ENCODE measurements at places on chromosomes 1 and 21.

DNA sequence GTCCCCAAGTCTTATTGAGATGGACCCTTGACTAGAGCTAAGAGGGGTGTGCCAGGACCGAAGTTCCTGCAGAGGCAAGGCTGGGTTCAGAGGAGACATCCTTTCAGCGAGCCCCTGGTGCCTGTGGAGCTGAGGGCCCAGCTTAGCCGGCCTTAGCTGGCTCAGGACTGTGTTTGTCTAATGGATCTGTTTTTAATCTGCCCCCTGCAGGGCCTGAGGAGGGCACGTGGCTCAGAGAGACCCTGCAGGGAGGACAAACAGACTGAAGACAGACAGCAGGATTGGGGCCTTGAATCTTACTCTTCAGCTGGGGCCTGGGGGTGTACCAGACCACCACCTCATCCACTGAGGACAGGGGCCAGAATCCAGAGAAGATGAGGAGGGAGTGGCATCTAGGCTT is 1.6 kb downstream of the CRABP2 start:
- no peak for DNase-seq

GRCh38 chr1:229285440-229285839 is 14.5 kb downstream of the RAB4A start:
- DNase-seq = no peak

DNA sequence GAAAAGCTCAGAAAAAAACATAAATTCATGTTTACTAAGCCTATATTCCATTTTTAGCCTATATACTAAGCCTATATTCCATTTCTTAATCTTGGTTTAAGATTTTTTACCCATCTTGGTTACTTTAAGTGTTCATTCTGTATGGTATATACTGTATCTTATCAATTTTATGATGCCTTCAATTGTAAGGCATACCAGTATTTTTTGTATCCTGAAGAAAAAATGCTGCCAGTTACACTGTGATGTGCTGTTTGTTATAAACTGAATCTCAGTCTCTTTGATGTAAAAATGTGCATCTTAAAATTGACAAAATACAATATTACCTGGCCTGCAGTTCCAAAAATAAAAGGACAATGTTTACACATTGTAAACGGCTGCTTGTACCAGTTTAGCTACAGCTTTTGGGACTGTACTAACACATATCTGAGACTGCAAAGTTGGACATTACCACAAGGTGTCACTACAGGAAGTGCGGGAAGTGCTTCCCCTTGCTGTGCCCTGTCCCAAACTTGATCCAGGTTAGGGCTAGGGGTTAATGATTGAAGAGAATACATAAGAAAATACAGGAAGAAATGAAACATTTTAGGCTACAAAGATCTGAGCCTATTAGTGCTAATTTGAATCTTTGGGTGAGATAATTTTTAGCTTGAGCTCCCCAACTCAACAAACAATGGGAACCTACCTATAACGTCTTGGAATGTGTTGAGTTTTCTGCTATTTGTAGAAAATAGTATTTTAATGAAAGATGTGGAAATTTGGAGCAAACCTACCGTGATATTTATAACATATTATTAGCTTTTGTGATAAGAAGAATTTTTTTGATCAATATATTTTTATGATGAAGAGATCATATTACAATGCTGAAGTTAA is 108.9 kb downstream of the LBR start:
- peak; percentile 25 for DNase-seq

DNA sequence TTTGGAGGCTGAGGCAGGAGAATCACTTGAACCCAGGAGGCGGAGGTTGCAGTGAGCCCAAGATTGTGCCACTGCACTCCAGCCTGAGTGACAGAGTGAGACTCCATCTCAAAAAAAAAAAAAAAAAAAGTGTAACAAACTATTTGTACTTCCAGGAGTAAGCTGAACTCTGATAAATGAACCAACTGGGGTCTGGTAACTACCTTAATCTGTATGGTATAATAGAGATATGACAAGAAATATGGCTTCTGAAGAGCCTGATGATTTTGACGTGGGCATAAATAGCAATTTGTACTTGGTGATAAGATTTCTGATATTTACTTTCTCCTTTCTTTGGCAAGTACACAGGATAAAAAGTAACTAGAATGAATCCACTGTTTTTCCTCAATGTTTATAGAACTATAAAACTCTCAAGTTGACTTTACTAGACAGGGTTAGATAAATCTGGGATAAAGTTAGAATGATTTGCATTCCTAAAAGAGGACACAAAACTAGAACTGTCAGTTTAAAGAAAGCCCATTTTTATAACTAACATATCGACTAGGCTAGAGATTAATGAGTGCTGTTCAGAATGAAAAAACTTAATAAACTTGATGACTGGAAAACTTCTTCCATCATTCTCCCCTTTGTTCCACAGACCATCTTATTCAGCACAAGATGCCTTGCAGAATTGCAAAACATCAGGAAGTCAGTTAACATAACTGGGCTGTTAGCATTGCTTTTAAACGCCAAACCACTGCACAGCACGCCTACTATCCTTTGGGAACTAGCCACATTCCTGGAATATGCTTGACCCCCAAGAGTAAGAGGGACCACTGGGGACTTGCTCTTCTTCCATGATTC is 51.5 kb upstream of the EDARADD start:
- DNase-seq = no peak

GRCh38 chr1:10014016-10014415 is 17.0 kb downstream of the RBP7 start:
- no peak for DNase-seq

DNA sequence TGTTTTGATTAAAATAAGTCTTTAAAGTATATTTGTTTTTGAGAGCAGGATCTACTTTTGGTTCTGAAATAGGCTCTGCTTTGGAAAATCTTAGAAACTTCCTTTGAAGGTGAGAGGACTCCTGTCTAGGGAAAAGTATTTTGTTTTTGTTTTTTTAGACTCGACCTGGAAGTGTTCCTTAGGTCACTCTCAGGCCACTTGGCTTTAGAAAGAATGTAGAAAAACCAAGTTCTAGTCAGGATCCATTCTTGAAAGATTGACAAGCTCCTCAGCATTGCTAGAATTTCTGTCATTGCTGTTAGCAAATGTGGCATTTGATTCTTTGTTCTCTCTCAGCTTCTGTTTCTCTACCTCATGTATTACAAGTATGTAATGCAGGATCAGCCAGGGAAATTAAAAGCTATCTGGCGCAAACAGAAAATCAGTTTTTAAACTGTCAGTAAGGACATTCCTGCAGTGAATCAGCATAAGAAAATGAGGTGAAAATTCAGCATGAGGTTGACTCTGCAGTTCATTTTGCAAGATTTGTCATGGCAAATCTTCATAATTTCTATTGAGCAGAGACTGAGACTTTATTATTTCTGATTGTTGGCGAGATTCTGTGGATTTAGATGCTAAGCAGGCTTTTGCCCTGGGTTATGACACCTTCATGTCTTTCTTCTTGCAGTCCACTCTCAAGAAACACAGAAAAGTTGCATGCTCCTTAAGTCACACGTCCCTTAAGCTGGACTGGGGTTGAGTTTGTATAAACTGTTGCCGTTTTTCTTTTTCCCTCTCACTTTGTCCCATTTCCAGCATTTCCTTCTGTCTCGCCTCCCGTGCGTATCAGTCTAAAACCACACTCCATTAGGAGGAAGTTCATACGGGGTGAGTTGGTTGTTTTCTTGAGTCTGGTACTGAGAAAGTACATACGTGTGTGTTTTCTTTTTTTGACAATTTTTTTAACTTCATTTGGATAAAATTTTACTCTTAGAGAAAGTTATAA is 12.6 kb downstream of the NTPCR start:
- no peak for DNase-seq

GRCh38 chr1:108862017-108862610 is 5.2 kb upstream of the AKNAD1 start:
- no peak for DNase-seq

GRCh38 chr1:42937836-42938644 is 20.6 kb downstream of the SLC2A1 start:
- no peak for DNase-seq

GRCh38 chr1:21246905-21247642 is 43.2 kb downstream of the ECE1 start:
- DNase-seq = no peak

- DNase-seq = no peak
These were observed 241.9 kb downstream of the RWDD3 start for GRCh38 chr1:95475686-95476457.

DNA sequence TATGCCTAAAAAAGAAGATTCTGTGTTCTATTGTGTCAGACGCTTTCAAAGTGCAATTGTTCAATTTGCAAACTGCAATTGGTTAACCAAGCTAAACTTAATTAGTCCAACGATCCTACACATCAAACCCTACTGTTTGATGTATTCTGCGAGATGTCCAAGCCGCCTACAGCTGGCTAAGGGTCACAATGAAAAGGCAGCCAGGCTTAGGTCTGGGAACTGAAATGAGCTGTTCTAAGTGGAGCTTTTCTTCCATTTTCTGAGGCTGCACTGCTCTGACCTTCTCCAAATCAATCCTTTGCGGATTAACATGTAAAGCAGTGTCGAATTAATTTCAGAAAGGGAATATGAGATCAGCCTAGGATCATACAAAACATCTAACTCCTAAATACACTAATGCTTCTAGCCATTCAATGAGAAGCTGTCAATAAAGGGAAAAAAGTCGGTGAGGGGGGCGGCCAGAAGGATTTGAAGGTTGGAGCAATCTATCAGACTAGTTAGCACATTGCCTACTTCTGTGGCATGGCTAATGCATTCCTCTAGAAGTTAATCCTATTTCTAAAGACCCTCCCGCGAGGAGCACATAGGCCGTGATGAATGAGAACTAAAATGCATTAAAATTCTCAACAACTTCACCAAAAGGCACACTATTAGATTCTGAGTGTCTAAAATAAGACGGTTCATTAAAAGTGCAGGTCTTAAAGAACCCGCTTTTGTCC is 119.0 kb downstream of the SIM2 start:
- DNase-seq = no peak

DNA sequence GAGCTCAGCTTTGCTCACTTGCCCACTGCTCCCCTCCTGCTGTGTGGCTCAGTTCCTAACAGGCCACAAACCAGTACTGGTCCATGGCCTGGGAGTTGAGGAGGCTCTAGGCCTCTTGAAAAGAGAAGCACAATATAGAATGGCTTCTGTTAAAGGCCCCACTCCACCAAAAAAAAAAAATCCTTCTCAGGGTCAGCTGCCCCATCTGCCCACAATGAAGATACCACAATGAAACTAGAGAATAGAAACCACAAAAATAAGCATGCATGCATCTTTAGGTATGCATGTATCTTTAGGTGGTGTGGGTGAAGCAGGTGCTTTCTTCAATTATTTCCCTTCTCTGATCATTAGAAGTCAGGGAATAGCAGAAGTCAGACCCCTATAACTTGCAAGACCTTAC is 620.4 kb upstream of the BEND5 start:
- no peak for DNase-seq

DNA sequence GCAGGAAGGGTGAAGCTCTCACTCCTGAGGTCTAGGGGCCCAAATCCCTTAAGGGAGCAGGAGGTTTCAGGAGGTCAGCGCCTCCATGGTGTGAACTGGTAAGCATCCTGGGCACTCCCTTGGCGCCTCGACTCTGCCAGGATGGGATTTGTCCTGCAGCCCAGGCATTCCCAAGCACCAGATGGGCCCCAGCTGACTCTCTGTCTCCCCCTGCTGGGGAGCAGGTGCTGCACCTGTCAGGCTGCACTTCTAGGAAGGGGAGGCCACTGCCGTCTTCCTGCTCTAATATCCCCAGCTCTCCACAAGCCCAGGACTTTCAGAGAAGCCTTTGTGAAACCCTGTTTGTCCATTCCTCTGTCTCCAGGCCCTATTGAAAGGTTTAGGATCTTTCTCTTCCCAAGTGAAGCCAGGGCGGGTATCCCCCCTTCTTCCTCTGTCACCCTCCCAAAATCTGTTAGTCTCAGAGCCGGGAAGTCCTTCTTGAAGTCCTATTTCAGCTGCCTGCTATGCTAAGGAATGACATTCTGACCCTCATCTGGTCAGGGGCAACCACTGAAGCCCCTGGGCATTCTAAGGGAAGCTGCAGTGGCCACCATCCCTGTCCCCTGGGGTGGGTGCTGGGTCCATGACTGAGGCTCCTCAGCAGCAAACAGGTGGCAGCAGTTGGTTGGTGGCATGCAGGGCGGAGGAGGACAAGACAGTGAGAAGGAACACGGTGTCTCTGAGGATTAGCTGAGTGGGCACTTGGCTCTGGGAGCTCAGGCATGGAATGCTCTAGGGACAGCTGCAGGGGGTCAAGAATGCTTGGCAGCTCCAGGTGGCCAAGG is 3.2 kb downstream of the MYBPH start:
- DNase-seq = peak; percentile 21

DNA sequence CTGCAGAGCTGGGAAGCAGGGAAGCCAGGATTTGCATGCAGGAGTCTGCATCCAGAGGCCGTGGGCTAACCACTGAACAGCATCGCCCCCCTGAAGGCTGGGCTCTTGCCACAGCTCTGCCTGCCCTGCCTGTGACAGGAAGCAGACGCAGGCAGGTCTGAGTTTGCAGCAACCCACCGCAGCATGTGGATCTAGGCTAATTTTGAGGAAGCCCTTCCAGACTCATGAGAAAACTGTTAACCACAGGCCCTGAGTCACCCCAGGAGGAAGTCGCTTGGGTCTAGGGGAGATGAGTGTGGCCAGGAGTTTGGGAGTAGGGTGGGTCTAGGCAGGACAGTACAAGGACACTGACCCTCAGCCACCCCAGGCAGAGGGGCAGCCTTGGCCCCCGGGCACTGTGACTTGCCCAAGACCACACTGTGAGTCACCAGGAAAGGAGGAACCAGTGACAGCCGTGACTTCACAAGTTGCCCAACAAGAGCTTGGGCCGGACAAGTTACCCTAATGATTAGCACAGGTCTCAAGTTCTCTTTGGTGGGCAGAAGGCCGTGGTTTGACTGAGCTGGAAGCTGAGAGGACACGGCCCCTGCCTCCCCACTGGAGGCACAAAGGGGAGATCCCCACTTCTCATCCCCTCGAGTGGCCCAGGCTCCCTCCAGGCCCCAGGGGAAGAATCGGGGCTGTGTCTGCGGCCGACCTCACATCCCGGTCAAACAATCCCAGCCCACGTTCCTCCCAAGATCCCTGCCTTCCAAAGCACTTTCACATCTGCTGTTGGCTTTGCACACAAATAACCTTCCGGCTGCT is 826 bp downstream of the LAPTM5 start:
- DNase-seq = no peak

DNA sequence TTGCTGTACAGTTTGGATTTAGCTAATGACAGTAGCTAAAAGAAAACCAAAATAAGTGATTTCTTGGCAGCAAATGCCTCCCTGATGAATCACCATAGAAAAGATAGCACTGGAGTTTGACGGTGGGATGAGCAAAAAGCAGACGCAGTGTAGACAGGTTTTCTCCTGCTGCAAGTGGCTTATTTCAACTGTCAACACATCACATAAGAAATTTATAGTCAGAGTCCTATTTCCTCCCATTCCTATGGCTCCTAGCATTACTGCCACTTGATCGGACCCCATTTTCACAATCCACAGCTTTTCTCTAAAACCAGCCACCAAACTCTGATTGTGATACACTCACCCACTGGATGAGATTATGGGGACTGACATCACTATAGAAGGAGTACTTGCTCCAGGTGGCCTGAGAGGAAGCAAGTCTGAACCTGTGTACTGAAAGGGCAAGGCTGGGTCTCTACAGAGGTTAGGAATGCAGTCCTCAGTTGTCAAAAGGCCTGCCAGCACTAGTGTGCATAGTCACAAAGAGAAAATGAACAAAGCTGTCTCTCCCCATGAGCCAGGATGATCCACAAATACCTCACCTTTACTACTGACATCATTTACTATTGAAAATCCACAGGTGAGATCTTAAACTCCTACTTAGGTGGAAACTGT is 359.8 kb downstream of the LTN1 start:
- no peak for DNase-seq
